ENCODE measurements at places on chromosomes 7 and 10. TPM values are rescaled to one million over a fixed set of nuclear protein-coding genes. Genes with fewer than 3 reads are reported as not detected.

The PDCD11 gene
- 50.4 TPM for total RNA-seq

- peak overlapping the region; percentile 80 for H3K27ac ChIP-seq
- no peaks in the 10 kb centered on the region for H3K27me3 ChIP-seq
- no peak for DNase-seq
- H3K36me3 ChIP-seq: peaks cover 14% of the 10 kb centered on the region
- peak overlapping the region; percentile 42 for H3K4me3 ChIP-seq
These were observed 2.6 kb downstream of the MKLN1 start for GRCh38 chr7:131330299-131330698.

DNA sequence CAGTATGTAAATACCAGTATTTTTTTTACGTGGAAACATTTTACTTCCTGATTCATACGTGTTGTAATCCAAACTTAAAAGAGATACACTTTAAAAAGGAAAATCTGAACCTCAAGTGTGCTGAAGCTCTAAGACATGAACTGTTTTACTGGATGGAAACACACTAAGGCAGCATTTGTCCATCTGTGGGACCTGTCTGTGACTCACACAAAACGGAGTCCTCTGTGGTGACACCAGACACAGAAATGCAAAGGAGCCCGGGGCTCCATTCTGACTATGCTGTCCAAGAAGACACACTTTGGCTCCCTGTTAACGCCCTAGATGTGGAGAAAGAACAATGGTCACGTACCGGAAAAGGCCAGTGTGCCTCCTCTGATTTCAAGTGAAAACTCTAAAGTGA is 23.9 kb downstream of the RNF133 start:
- no peaks in the 10 kb centered on the region for H3K27me3 ChIP-seq
- DNase-seq: no peak
- H3K4me1 ChIP-seq: peaks cover 11% of the 10 kb centered on the region
- peaks cover 13% of the 10 kb centered on the region for H3K36me3 ChIP-seq

The C10orf105 gene
- 0.11 TPM for total RNA-seq

DNA sequence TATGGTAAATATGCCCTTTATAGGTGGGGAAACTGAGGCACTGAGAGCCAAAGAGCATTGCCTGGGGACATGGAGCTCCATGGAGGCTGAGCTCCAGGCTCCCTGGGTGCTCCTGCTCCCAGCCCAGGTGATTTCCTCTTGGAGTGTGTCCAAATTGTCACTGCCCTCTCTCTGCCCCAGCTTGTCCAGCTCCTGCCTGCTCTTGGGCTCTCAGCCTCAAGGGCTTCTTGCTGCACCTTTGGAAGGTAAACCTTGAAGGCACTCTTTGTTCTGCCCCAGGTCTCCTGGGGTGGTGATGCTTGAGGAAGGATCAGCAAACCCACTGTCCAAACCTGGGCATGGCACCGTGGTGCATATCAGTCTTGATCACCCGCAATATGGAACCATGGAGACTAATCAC is 166.1 kb downstream of the RPS24 start:
- H3K27ac ChIP-seq: no peak overlapping the region
- H3K36me3 ChIP-seq: no peaks in the 10 kb centered on the region
- no peak overlapping the region for H3K4me3 ChIP-seq
- H3K27me3 ChIP-seq: no peaks in the 10 kb centered on the region
- H3K4me1 ChIP-seq: peaks cover 4% of the 10 kb centered on the region

DNA sequence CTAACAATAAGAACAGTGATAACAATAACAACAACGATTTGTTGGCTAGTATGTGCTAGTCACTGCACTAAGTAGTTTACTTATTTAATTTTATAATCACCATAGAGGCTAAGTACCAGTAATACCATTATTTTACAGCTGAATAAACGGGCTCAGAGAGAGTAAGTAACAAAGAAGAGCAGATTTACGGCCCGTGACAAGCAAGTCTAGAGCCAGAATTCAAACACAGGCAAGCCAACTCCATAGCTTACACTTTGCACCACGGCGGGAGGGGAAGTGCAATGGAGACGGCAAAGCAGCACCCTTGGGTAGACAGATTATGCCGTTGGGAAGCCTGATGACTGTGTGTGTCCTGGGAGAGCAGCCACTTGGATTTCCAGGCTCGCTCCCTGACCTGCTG is 1.2 kb upstream of the OR6V1 start:
- no peak overlapping the region for H3K27ac ChIP-seq
- no peak overlapping the region for H3K4me3 ChIP-seq
- peaks cover 8% of the 10 kb centered on the region for H3K4me1 ChIP-seq
- H3K36me3 ChIP-seq: no peaks in the 10 kb centered on the region
- no peak for DNase-seq
- H3K27me3 ChIP-seq: peaks cover 13% of the 10 kb centered on the region

DNA sequence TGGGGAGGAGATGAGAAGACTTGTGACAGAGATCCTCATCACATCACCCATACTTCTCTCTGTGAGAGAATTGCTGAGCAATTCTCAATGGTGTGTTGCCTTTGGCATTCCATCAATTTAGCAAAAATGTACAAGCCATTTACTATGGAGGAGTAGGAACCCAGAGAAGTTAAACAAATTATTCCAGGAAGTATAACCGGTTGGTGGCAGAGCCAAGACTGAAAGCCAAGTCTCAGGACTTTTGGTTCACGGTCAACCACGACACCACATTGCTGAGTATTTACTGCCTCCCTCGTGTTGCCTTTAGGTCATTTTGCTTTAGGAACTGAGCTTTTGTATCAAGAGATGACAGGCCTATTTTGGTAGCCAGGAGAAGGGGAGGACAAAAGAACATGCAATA is 88.0 kb upstream of the ELMO1 start:
- H3K36me3 ChIP-seq: no peaks in the 10 kb centered on the region
- H3K4me1 ChIP-seq: no peaks in the 10 kb centered on the region
- no peak overlapping the region for H3K27ac ChIP-seq
- H3K4me3 ChIP-seq: no peak overlapping the region

The TYSND1 gene
- 20.9 TPM for total RNA-seq

GRCh38 chr10:52472406-52473146 is 158.5 kb downstream of the DKK1 start:
- no peaks in the 10 kb centered on the region for H3K36me3 ChIP-seq
- DNase-seq: no peak
- H3K4me1 ChIP-seq: peaks cover 2% of the 10 kb centered on the region
- H3K27me3 ChIP-seq: peaks cover 5% of the 10 kb centered on the region
- no peak overlapping the region for H3K4me3 ChIP-seq

GRCh38 chr10:35754519-35754918 is 112.4 kb upstream of the FZD8 start:
- H3K4me3 ChIP-seq: no peak overlapping the region
- DNase-seq: no peak
- no peaks in the 10 kb centered on the region for H3K36me3 ChIP-seq
- peaks cover 13% of the 10 kb centered on the region for H3K4me1 ChIP-seq
- no peaks in the 10 kb centered on the region for H3K27me3 ChIP-seq

The FAM20C gene
- 17.8 TPM for total RNA-seq

- H3K27ac ChIP-seq: no peak overlapping the region
- H3K36me3 ChIP-seq: no peaks in the 10 kb centered on the region
- no peaks in the 10 kb centered on the region for H3K4me1 ChIP-seq
- DNase-seq: peak; percentile 19
These were observed 275.8 kb downstream of the GRID1 start for GRCh38 chr10:86090807-86091206.

DNA sequence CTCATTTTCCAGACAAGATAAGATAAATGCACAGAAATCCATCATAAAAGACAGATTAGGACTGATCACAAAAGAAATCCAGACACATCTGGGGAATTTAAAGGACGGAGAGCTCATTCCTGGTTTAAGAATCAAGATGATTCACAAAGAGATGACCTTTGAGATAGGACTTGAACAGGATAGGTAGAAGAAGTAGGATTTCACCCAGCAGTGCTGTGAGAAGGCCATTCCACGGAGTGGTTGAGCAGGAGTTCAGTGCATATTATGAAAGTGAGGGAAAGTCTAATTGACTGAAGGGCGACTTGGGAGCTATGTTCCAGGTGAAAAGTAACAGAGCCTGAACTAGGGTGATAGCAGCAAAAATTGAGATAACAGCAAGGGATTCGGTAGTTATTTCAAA is 73.7 kb downstream of the GAD2 start:
- no peak for DNase-seq
- peaks cover 2% of the 10 kb centered on the region for H3K27me3 ChIP-seq
- no peak overlapping the region for H3K27ac ChIP-seq
- no peaks in the 10 kb centered on the region for H3K36me3 ChIP-seq
- no peaks in the 10 kb centered on the region for H3K4me1 ChIP-seq

GRCh38 chr7:138981332-138982203 is at the start of gene KIAA1549:
TSS of gene KIAA1549 (minus strand) at chr7:138981389. CDS start at chr7:138981269, 120 bp downstream.
- H3K36me3 ChIP-seq: peaks cover 2% of the 10 kb centered on the region
- H3K27ac ChIP-seq: peak within 1 kb of the TSS; percentile 95
- peak within 1 kb of the TSS; percentile 95 for H3K4me3 ChIP-seq
- peaks cover 33% of the 10 kb centered on the region for H3K4me1 ChIP-seq
- peak; percentile 78 for DNase-seq

- no peak for DNase-seq
- peaks cover 13% of the 10 kb centered on the region for H3K4me1 ChIP-seq
- H3K4me3 ChIP-seq: no peak overlapping the region
- no peaks in the 10 kb centered on the region for H3K27me3 ChIP-seq
These were observed 132.0 kb downstream of the PRKAG2 start for GRCh38 chr7:151744656-151745638.

DNA sequence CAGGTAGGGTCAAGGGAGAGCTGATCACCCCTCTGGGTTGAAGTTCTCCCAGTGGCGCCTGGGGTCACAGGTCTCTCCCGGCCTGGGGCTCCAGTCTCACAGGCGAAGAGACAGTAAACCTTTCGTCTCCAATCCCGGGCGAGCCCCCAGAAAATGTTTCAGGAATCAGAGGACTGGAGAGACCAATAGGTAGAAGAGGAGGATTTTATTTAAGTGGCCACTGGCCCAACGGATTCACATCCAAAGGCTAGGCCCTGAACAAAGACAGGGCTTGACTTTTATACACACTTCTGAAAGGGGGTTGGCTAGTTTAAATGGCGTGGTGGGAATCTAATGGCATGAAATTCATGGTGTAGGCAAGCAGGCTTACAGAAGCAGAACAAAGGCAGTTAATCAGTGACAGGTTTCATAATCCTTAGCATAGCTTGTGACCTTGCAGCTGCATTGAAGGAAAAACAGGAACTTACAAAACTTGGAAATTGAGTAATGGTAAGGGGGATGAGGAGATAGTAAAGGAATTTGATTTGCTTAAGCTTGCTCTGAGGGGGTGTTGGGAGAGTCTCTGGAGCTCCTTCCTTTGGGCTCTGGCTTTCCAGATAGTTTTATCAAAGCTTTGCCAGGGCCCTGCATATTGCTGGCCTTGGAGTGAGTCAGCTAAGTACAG is 105.5 kb downstream of the TRIM24 start:
- H3K4me1 ChIP-seq: peaks cover 16% of the 10 kb centered on the region
- DNase-seq: no peak
- H3K27me3 ChIP-seq: no peaks in the 10 kb centered on the region
- H3K4me3 ChIP-seq: no peak overlapping the region

DNA sequence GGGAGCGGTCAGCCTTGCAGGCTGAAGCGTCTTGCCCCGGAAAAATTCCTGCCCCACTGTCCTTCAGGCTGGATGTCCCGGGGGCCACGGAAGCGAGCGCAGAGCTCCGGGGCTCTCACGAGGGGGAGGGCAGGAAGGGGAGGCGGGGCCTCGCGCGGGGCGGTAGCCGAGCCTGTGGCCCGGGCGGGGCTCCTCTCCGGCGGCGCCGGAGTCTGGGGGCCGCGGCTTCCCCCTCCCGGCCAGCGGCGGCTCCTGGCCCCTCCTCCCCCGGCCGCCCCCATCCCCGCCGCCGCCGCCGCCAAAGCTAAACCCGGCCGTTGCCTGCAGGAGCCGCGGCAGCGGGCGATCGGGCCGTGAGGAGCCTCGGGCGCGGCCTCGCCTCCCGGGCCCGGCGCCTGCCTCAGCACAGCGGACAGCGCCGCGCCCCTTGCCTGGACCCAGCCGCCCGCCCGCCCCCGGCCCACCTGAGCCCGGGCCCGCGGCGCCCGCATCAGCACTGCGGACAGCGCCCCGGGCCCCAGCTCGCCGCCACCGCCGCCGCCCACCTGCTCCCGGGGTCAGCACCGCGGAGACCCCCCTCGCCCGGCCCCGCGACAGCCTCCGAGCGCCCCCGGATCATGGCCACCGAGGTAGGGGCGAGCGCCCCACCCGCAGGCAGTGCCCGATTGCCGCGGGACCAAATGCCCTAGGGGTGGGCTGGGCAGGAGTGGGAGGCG is at the start of gene GOLGA7B:
GOLGA7B (plus strand) TSS at position 157 of the 716 bp plus-strand sequence; CDS start at position 618, 461 bp downstream.
- H3K27me3 ChIP-seq: peaks cover 62% of the 10 kb centered on the region
- no peak within 1 kb of the TSS for H3K27ac ChIP-seq
- no peaks in the 10 kb centered on the region for H3K36me3 ChIP-seq

Measured in mesothelial cell of epicardium (in vitro differentiated cells).